ENCODE measurements at places on chromosomes 5 and 9.

DNA sequence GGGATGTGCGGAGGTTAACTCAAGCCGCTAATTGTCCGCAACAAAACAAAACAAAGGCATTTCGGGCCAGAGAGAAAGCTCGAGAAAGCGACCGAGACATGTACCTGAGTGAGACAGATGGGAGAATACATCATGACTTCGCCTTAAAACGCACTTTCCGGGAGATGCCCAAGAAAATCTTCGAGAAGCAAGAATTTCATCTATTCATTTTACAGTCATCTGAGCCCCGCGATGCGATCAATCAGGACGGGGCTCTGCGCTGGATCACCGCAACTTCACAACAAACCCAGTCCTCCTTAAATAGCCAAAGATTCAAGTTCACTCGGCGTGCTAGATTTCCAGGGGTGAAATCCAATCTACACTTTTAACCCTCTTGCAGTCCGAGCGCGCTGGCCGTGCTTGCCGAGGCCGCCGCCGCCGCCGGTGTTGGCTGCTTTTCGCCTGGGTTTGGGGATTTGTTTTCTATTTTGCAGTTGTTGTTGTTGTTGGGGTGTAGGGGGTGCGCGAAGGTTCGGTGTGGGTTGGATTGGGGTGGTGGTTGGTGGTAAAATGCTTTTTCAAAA is 482 bp downstream of the NFIB start:
- DNase-seq: no peak

DNA sequence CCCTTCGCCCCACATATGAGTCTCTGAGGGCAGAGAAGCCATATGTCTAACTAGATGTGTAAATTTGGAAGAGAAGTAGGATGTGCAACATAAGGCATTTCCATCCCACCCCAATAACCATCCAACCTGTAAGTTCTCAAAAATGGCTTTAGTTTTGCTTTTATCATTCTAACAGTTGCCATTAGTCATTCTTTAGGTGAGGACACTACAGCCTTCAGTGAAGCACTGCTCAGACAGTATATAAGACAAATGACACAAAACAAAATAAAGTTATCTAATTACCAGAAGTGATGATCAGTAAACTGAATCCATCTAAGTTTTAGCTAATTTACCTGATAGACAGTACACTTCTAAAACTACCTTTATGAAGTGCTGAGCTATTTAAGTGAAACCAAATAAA is 23.9 kb downstream of the MLLT3 start:
- no peak for DNase-seq

DNA sequence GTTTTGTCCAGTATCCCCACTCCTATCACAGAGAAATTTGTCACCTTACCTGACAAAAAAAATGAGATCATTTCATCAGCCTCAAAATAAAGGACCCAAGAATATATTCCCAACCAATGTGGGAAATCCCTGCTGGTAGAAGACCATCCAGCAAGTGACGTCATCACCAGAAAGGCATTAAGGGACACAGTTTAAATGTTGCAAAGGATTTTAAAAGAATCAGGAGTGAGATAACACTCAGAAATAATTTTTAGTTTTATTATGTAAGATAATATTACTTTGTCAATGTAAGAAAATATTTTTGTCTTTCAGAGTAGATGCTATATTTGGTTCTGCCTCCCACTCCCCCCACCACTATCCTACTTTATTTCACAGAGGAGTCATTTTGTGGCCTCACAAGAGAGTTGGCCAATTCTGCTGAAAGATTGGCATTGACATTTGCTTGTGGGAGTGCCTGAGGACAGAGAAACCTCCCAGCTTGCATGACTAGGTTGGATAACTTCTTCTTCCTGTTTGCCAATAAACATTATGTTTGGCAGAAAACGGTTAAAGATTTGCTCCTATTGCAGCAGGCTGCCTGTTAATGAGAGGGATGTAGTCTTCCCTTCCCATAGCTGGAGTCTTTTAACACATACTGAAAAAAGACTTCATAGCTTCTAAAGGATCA is 288.6 kb upstream of the DAB2 start:
- DNase-seq: peak; percentile 4

DNA sequence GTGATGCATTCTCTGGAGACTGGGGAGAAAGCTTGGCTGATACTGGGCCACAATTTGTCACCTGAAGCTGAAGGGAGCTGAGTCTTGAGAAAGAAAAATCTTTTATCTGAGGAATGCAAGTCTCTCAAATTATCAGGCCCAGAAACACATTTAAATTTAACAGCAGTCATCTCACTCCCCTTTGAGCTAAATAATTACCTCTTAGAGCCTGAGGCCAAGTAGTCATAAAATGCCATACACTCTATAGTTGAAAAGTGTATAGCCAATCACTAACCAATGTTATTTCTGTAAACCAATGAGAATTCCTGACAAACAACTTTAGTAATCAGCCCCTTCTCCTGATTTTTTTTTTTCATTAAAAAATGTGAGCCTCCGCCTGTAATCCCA is 32.7 kb upstream of the DAPK1 start:
- DNase-seq: no peak

DNA sequence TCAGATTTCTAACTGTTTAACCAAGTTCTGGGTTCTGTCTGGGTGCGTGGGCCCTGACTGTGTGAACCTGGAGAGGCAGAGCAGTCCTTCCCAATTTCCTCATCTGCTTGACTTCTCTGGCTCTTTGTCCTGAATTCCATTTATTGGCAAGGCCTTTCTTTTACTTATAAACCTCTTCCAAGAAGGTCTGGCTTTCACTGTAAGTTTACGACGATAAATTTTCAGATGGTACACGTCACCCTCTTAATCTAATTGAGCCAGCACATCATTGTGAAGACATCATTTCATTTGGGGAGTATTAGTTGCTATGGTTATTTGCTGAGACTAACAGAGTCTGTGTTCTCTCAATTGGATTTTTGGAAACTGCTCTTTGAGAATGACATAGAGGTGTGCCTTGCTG is 92.4 kb downstream of the ARHGAP26 start:
- no peak for DNase-seq

DNA sequence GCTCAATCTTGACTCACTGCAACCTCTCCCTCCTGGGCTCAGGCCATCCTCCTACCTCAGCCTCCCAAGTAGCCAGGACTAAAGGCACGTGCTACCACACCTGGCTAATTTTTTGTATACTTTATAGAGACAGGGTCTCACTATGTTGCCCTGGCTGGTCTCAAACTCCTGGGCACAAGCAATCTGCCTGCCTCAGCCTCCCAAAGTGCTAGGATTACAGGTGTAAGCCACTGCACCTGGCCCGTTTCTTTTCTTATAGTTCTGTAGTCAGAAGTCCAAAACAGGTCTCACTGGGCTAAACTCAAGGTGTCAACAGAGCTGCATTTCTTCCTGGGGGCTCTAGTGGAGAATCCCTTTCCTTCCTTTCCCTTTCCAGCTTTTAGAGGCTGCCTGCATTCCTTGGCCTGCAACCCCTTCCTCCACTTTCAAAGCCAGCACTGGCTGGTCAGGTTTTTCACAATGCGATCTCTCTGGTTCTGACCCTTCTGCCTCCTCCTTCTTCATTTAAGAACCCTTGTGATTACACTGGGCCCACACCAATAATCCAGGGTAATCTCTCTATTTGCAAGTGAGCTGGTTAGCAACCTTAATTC is 16.3 kb downstream of the IRF1 start:
- no peak for DNase-seq

- no peak for DNase-seq
These were observed 37.5 kb upstream of the IQGAP2 start for GRCh38 chr5:76365561-76365960.

DNA sequence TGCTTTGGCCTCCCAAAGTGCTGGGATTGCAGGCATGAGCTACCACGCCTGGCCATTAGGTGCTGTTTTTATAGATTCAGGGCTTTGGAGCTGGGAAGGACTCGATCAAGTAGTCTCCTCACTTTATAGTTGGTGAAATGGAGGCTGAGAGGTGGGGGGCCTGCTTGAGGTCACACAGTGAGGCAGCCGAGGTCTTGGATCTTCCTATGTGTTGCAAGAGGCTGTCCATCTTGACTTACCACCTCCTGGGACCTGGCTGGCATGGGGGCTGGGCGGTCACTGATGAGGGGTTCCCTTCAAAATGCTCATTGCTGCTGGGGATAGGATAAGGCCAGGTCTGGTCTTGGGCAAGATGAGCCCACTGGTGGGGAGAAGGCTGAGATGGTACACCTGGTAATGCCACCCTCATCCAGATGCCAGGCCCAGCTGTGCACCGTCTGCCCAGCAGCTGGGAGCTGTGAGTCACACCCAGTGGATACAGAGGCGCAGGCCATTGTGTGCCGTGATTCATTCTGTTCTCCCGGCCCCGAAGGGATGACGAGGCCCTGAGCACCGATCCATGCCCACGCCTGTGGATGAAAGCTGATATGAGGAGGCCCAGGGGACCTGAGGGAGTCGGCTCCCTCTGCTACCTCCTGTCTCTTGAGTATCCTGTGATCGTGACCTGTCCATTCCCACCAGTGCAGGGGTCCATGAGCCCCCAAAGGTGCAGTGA is 10.5 kb upstream of the NDST1 start:
- DNase-seq: no peak

GRCh38 chr9:31588006-31588405 is 796.4 kb upstream of the ACO1 start:
- no peak for DNase-seq

GRCh38 chr9:92666912-92667532 is 2.9 kb downstream of the IPPK start:
- no peak for DNase-seq

DNA sequence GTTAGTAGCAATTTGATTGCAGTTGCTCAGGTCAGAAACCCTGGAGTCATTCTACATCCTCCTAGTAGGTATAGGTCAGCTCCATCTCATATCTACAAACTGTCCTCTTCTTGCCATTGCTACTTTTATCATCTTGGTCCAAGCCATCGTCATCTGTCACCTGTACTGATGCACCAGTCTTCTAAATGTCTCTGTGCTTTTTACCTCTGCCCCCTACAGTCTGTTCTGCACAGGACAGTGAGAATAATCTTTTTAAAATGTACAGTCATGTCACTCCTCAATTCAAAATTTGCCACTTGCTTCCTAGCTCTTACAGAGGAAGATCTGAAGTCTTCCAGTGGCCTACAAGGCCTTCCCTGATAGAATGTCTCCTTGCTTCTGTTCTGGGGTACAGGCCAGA is 6.8 kb downstream of the NNT start:
- DNase-seq: no peak

GRCh38 chr5:171295299-171295698 is 13.7 kb upstream of the TLX3 start:
- DNase-seq: no peak

GRCh38 chr5:161400583-161400982 is 145.9 kb downstream of the GABRB2 start:
- DNase-seq: no peak

DNA sequence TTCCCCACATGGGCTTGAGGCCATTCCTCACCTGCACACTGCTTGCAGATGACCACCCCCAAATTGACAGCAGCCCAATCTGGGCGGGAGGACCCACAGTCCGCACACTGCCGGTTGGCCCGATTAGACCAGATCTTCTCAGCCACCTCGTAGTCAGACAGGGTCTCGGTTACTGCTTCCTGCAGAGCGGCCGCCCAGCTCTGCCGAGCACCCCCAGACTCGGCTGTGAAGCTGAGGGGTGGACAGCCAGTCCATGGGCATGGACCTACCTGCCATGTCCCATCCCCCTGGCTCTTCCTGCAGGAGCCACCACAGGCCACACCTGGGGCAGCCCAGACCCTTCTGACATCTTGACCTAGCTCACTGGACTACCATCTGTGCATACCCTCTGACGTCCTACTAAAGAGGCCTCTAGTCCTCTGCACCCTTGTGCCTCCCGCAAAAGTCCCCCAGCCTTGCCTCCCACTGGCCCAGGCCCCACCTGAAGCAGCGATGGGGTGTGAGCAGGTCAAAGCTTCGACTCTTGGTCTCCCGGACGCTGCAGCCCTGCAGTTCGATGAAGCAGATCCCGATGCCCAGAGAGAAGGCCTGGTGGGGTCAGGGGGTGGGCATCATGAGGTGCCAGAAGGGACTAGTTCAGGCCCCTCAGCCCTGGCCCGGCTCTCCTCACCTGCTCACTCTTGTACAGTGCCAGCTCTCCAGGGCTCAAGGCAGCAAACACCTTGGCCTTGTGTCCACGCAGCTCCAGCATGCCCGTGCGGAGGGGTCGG is 9.8 kb downstream of the ARAP3 start:
- no peak for DNase-seq

- peak; percentile 67 for DNase-seq
These were observed 3.4 kb downstream of the SMIM3 start for GRCh38 chr5:150781706-150782614.

- no peak for DNase-seq
These were observed 166.0 kb downstream of the COL23A1 start for GRCh38 chr5:178423901-178424809.

- DNase-seq: no peak
These were observed 2200.4 kb upstream of the C9orf72 start for GRCh38 chr9:29773676-29774075.

- DNase-seq: no peak
These were observed 73.7 kb downstream of the SLC38A9 start for GRCh38 chr5:55638455-55638854.

GRCh38 chr9:472479-473075 is 257.9 kb downstream of the DOCK8 start:
- DNase-seq: no peak

DNA sequence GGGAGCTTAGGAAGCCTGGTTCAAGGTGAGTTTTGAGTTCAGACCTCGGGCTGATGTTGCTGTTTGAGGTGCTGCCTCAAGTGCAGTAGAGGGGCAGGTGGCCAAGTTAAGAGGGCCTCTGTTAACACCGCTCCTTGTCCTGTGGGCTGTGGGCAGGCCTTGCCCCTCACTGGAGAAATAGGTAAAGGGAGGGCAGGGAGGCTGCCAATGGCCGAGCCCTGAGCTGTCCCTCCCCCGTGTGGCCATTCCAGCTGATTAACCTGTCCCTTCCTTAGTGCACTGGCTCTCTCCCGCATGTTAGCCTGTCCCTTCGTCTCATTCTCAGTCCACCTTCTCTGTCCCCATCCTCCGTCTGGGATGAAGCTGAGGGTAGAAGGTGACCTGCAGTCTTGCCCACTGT is 21.4 kb downstream of the CNTFR start:
- peak; percentile 2 for DNase-seq

- DNase-seq: no peak
These were observed 159.4 kb downstream of the PIK3R1 start for GRCh38 chr5:68374796-68375518.

DNA sequence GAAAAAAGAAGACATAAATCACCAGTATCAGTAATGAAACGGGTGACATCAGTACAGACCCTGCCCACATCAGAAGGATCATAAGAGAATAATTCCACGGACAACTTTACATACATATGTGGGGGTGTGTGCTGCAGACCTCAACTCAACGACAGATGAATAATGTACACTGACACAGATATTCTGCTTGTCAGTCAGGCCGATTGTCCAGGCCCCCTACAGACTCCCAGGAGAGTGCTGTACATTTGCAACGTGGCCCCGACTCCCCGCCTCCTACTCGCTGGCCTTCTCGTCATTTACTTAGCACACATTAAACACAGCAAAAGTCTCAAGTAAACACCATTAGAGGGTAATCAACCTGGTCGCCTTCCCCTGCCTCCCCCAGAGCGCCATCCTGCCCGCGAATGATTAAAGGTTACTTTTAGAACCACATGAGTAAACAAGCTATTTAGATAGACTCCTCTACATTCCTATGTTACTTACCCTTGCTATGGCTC is 3.5 kb upstream of the TMED9 start:
- no peak for DNase-seq

GRCh38 chr9:104986096-104986495 is 58.1 kb upstream of the ABCA1 start:
- no peak for DNase-seq

- DNase-seq: no peak
These were observed 161.3 kb downstream of the RFK start for GRCh38 chr9:76232861-76233489.

- no peak for DNase-seq
These were observed 213.2 kb downstream of the TRIO start for GRCh38 chr5:14356305-14356704.
